Activated naive CD8-positive, alpha-beta T cell treated with anti-CD3 and anti-CD28 coated beads for 36 hours (primary cell): ENCODE measurements at places on chromosomes 7 and 10. TPM values are rescaled to one million over a fixed set of nuclear protein-coding genes. Genes with fewer than 3 reads are reported as not detected.

- H3K4me1 ChIP-seq: peaks cover 8% of the 10 kb centered on the region
- H3K27me3 ChIP-seq: peaks cover 9% of the 10 kb centered on the region
- DNase-seq: no peak
- no peaks in the 10 kb centered on the region for H3K36me3 ChIP-seq
- no peak overlapping the region for H3K4me3 ChIP-seq
These were observed 25.0 kb upstream of the CDH23 start for GRCh38 chr10:71371750-71372166.

DNA sequence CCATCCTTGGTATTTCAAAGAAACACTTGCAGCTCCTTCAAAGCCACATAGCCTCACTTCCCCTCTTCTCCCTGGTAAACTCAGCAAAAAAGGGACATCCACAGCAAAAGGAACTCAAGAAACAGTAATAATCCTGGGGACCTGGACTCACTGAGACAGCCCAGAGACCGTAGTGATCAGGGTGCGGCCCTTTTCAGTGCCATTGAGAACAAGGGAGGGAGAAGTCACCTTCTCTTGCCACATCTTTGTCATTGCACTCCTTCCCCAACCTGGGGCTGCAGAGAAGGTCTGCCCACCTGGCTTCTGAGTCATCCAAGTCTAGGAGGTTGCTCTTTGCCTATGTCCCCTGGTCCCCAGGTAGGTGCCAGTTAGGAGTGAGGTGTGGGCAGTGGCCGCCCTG is 93.9 kb upstream of the SH2B2 start:
- no peak overlapping the region for H3K4me3 ChIP-seq
- H3K27ac ChIP-seq: no peak overlapping the region
- DNase-seq: no peak

- no peak overlapping the region for H3K27ac ChIP-seq
- H3K36me3 ChIP-seq: no peaks in the 10 kb centered on the region
- H3K4me1 ChIP-seq: no peaks in the 10 kb centered on the region
These were observed 134.0 kb upstream of the SLC26A5 start for GRCh38 chr7:103580031-103580430.

The FZD8 gene
- 0.21 TPM for total RNA-seq

GRCh38 chr7:41824284-41824683 is 121.4 kb upstream of the INHBA start:
- peaks cover 5% of the 10 kb centered on the region for H3K4me1 ChIP-seq
- H3K36me3 ChIP-seq: no peaks in the 10 kb centered on the region
- no peak overlapping the region for H3K27ac ChIP-seq
- no peak for DNase-seq
- H3K27me3 ChIP-seq: peaks cover 37% of the 10 kb centered on the region
- H3K4me3 ChIP-seq: no peak overlapping the region

GRCh38 chr7:140677496-140677895 is 4.8 kb downstream of the ADCK2 start:
- no peak for DNase-seq
- peaks cover 22% of the 10 kb centered on the region for H3K4me1 ChIP-seq
- H3K36me3 ChIP-seq: peaks cover 29% of the 10 kb centered on the region
- no peak overlapping the region for H3K4me3 ChIP-seq

GRCh38 chr7:117873310-117874190 is at the start of gene CTTNBP2:
CTTNBP2 (minus strand) TSS chr7:117873441; CDS start chr7:117873415, 26 bp downstream.
- peak; percentile 14 for DNase-seq
- peaks cover 58% of the 10 kb centered on the region for H3K27me3 ChIP-seq
- H3K27ac ChIP-seq: no peak within 1 kb of the TSS
- peak within 1 kb of the TSS; percentile 56 for H3K4me3 ChIP-seq
- peaks cover 14% of the 10 kb centered on the region for H3K4me1 ChIP-seq
